NCI-H446 treated with DMSO at 0.1 percent for 48 hours (cell line): ENCODE measurements at places on chromosomes 1 and 21.
A peak's percentile ranks its signal among the peaks of the same experiment; 100 is the strongest.

GRCh38 chr1:53327182-53327913, 522 bp downstream of the LRP8 start:
- DNase-seq, result no peak

DNA sequence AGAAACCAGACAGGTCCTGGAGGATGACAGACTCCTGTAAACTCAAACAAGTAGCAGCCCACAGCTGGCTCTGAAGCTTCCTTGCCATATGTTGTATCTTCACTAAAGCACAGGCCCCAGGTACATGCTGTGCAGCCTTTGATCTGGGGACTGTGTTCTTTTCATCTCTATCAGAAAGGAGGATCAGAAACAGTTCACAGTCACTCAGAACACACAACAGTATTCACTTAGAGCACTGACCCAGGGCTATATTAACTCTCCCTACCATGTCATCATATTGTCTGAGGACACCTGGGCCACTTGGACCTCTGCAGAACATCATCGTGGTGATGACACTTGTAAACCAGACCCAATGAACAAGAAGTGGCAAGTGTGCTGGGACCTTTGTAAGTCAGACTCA, 222.0 kb downstream of the SETD4 start:
- no peak for DNase-seq

DNA sequence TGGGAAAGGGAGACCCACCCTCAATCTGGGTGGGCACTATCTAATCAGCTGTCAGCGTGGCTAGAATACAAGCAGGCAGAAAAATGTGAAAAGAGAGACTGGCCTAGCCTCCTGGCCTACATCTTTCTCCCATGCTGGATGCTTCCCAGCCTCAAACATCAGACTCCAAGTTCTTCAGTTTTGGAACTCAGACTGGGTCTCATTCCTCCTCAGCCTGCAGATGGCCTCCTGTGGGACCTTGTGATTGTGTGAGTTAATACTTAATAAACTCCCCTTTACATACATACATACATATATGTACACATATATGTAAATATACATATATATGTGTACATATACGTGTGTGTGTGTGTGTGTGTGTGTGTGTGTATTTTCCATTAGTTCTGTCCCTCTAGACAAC, 207.1 kb downstream of the BRINP2 start:
- no peak for DNase-seq

DNA sequence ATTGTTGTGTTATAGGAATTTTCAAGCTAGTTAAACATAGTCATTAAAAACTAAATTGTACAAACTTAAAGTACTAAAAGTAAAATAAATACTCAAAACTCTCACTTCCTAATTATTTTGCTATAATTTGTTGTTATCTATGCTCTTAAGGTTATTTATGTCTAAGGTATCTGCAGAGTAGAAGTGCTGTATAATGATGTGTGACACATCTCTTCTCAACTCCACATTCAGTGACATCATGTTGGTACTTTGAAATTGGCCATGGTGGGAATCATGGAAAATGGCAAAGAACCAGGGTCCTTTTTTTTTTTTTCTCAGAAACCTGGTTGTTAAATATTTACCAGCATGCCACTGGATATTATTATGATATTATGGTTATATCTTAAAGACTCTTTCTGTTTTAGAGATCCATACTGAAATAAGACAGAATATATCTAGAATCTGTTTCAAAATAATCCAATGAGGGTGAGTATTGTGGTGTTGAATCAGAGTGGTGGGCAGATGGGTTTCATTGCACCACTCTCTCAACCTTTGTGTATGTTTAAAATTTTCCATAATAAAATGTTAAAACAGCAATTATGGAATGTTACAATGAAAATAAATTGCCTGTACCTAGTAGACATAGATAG, 22.4 kb downstream of the LRRC8B start:
- DNase-seq, result no peak

- no peak for DNase-seq
These were observed 1.8 kb upstream of the LEPR start for GRCh38 chr1:65418522-65419185.

GRCh38 chr1:201731142-201731541, 97.8 kb upstream of the IPO9 start:
- no peak for DNase-seq

DNA sequence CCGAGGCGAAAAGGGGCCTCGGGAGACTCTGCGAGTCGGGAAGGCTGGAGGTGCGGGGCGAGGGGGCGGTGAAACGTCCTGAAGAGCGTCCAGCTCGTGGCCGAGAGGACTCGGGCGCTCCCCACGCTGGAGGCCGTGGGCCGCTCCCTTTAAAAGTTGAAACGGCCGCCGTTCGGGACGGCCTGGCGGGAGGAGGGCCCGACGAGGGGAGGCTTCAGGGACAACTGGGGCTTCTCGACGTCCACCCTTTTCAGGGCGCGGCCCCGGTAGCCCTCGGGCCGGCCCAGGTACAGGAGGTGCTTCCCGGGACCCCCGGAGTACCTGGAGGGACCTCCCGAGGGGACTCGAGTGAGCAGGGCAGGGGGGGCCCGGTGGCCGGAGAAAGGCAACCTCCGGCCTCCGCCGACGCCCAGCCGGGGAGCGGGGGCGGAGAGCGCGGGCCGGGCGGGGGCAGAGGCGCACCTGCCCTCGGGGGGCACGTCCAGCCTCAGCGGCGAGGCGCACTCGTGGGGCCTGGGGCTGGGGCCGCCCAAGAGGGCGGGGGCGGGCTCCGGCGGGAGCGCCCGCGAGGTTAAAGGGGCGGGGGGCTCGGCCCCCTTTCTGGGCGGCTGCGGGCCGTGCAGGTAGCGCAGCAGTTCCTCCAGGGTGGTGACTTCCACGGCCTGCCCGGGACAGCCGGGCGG, 14.0 kb downstream of the SEMA6C start:
- no peak for DNase-seq

GRCh38 chr1:81449786-81450185, 350.9 kb upstream of the ADGRL2 start:
- no peak for DNase-seq

DNA sequence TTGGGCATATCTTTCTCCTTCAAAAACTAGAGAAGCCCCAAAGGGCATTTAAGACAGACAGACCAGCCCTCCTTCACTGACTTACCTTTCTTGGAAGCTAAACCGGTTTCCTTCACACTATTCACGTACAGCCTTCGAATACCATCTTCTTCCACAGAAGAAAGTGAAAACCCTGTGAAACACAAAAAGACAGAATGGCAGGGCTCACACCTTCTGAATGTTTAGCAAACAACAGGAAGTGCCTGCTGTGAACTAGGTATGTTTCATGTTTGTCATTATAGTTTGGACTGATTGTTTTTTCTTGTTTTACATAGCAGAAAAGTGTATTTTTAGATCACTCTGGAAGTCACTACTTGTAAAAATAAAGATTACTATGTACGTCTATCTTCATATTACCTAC, 148.6 kb upstream of the KRTAP19-8 start:
- DNase-seq, result no peak

DNA sequence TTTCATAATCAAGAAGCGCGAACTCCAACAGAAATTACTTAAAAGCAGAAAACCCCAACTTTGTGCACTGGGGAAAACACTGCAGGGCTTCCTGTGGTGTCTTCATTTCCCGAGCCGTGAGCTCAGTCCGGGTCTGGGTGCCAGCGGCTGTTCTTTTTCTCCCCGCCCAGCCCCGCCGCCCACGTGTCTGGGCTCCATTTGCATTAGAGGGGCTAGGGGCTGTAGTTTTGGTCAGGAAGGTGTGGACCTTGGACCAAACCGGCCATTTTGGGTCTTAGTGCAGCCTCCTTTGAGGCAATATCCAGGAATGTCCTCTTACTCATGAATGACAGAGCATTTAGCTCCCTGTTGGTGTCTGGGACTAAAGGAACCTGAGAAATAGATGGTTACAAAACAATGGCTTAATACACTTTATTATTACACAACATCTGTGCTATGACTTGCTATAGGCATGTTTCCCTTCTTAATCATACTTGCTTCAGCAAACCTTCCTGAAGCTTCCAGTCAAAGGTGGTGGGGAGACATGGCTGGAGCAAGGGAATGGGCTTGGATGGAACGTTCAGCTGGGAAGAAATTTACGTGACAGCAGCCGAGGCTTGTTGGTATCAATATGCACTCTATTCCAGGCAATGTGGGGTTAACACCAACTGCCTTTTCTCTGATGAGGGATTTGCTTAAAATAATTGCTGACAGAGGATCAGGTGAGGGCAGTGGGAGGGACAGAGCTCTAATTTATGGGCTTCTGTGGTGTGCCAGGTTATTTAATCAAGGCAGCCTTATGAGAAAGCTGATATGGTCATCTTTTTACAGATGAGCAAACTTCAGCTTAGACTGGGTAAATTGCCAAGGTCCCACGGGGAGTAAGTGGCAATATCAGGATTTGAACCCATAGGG, 1.1 kb downstream of the AGTRAP start:
- no peak for DNase-seq

DNA sequence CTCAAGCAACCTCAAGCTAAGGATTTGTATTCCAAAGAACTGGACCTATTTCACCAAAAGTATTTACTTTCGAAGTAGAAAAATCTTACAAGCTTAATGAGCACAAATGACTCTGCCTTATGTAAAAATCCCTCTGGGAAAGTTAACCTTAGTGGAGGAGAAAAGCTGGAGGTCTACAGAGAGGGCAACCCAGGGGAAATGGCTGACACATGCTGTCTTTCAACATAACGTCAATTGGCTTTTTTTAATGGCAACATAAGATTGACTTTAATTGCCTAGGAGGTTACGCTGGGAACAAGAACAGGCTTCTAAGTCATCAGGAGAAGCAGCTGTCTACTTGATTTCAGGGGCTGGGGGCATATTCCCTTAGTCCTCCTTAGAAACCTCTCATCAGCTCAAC, 52.3 kb downstream of the UTP25 start:
- DNase-seq, result no peak

- no peak for DNase-seq
These were observed 96.9 kb downstream of the ZNF644 start for GRCh38 chr1:90924982-90925381.

- DNase-seq, result no peak
These were observed 305.4 kb downstream of the DISC1 start for GRCh38 chr1:231931846-231932454.

DNA sequence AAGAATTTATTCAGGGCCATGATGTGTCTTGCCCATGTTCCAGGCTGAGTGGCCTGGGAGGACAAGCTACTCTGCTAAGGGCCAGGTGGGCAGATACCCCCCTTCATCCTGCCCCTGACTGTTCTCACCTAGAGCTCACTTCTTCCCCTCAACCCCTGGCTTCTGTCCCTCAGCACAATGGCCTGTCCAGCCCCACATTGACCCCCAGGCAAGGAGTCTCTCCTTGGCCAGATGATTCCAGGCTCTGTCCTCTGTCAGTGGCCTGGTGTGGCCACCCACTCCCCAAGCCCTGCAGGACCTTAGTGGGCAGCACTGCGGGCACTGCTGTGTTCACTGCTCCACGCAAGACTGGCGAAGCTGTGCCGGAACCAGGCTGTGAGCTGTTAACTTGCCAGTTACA, 460.0 kb downstream of the MATN1 start:
- DNase-seq, result no peak

DNA sequence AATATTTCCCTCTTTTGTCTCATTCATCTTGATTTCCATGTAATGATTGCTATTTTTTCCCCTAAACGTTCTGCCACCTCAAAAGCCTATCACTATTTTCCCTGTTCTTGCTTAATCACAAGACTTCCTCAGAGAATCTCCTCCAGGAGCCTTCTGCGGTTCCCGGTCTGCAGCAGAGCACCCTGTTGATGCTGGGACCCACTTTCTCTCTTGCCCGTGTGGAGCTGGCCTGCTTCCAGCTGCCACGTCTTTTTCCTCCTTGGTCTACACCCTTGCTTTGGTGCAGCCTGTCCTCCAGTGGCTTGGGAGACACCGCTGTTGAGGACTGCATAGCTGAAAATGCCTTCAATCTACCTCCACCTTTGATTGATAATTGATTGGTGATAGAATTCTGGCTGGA, 70.0 kb upstream of the COA6 start:
- DNase-seq, result no peak

- DNase-seq, result no peak
These were observed 149.6 kb downstream of the CACNA1E start for GRCh38 chr1:181632960-181633359.

GRCh38 chr1:166905900-166906299, 29.8 kb upstream of the TADA1 start:
- no peak for DNase-seq

GRCh38 chr1:39405358-39405757, 86.1 kb upstream of the BMP8A start:
- no peak for DNase-seq

GRCh38 chr1:111768023-111768422, 12.3 kb downstream of the DDX20 start:
- DNase-seq, result no peak

GRCh38 chr1:22364764-22365163, 86.9 kb upstream of the ZBTB40 start:
- DNase-seq, result no peak

- no peak for DNase-seq
These were observed 83.1 kb upstream of the CSF3R start for GRCh38 chr1:36565576-36566501.

DNA sequence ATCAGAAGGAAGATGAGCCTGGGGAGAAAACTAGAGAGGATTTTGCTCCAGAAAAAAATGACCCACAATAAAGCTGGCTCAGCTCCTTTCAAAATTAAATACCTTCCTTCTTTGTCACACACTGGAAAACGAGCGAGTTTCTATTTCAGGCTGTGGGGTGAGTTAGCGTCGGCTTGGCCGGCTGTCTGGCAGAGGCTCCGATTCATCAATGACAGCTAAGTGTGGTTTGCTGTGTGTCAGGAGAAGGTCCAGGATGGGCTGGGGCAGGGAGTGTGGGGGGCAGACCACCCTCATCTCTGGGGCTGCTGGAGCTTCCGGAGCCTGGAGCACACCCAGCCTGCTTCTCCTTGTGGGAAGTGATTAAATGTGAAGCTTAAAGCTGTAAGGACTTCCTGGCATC, 120.2 kb downstream of the ETS2 start:
- no peak for DNase-seq

GRCh38 chr1:80054129-80054528, 1047.6 kb upstream of the ADGRL4 start:
- peak; percentile 88 for DNase-seq

DNA sequence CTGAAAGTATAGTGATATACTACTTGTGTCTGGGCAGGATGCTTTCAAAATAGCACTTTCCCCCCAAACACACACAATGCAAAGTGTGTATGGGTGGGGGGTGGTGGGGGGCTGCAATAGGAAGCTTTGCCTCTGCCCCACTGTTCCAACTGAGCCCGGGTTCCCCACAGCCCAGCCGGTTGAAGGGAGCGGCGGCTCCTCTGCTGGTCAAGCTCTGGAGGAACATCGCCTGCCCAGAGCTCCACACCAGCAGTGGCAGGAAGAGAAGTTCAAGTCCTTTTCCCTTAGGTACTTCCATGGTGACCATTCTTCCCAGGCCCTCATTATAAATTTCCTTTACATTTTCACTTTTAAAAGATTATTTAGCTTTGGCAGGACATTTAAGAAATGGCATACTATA, 74.9 kb downstream of the CAPZB start:
- DNase-seq, result no peak

DNA sequence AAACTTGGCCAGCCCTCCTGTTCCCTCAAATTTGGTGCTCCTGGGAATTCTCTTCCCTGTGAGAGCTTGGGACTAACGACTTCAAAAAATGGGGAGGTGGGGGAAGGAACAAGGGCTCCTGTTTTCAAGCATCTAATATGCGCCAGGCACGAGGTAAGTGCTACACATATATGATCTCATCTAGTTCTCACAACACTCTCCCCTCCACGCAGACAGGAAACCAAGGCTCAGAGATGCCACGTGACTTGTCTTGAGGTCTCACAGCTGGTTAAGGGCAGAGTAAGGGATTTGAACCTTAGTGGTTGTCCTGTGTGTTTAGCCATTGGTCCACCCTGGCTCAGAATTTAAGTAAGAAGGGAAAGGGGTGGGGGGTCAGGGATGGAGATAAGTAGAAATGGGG, 125.9 kb downstream of the DMRTB1 start:
- DNase-seq, result no peak

- DNase-seq, result no peak
These were observed at the start of gene AK5 for GRCh38 chr1:77281491-77282186. Gene AK5 (plus strand): TSS chr1:77282019. CDS start chr1:77282314, 295 bp downstream.
